Lung microvascular endothelial cell (primary cell): ENCODE measurements at places on chromosomes 5 and 9.

- no peak for DNase-seq
Observed at GRCh38 chr9:81032030-81032572, 657.2 kb downstream of the TLE1 start.

DNA sequence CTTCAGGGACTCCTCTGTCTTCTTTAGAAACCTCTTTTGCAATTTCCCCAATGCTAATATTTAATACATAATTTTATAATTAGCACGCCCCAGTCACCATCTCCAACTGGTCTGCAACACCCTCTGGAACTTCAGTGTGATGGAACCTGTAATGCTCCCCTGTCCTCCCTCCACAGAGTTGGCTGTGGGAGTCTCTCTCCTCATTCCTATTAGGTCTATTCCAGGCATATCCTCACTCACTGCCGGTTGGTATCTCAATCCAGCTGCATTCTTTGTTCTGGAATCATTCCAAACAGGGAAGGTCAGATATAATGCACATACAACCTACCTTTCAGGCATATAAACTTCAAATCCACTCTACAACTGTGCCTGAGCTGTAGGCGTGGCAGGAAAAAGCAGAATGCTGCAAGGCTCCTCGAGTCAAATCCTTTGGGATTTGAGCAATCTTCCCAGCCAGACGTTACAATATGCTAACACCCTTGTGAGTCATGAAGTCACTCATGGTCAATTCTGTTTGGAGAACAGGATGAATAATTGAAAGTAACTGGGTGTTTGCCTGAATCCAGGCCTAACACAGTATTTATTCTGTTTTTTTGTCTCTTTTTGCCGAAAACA, 293.8 kb downstream of the CWC27 start:
- DNase-seq = peak; percentile 88

DNA sequence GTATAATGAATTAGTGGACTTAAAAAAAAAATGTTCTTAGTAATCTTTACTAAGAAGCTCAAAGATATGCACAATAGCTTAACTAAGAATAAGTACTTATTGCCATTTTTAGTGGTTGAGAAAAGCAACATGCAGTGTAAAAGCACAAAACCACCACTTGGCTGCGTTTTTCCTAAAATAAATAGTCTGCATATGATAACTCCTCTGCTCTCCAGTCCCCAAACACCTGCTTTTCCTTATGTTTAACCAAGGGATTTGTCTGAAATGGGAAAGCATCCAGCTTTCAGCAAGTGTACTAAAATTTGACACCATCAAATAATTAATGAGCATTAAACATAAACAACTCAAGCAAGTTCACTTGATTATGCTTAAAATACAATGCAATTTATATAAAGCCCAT, 41.4 kb downstream of the PSIP1 start:
- no peak for DNase-seq

DNA sequence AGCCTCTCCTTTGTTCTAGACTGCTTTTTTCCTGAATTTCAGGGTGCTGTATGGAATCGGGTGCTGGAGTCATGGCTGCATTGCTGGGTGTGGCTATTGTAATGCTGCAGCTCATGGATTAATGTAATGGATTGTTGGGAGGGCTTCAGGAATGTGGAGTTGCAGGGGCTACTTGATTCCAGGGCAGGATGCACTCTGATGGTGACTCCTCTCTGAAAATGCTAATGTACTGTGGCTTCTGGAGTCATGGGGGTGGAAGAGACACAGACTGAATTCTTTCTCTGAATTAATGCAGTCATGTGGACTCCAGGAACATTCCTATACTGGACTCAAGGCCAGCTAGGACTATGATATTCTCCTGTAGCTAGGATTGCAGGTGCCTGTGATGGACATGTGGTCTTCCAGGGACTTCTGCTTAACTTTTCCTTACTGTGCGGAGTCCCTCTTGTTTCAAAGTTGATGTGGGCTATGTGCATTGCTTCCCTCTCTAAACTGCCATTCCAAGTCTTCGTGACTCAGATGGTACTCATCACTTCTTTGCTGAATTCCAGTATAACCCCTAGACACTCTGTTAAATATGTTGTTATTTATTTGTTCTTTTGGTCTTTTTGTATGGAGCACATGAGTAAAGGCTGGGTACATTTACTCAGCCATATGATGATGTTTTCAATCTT, 396.2 kb downstream of the KCTD16 start:
- DNase-seq = no peak

DNA sequence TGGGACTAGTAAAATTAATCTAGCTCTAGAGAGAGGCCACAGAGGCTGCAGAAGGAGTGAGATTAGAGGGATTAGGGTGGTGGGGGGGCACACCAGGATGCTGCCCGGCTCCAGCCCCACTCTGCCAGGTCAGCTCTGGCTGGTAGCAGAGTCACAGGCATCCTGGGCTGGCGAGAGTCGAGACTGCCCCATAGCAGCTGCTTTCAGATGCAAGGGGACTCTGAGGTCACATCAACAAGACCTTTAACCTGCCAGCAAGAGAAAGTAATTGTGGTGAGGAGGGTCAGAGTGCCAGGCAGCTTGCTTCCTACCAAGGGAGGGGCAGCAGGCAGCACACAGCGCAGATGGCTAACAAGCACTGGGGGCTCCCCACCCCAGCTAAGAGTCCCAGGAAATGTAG, 7.5 kb downstream of the EPB41L4B start:
- DNase-seq = no peak

GRCh38 chr5:74952406-74952805, 86.2 kb upstream of the FAM169A start:
- DNase-seq = no peak

DNA sequence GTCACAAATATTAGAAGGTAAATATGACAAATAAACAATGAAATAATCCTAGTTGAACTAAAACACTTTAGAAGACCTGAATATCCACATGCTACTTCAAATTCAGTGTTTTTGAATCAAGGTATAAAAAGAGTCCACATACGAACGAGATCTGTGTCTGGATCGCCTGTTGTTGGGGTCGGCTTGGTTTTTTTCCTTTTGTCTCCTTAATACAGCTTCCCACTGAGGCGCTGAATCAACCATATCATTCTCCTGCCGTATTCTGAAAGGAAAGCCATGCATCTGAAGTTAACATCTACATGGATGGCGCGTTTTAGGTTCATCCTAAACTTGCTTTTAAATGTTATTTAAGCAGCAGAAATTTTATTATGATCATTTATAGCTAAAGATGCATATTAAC, 235.2 kb downstream of the EPB41L4A start:
- no peak for DNase-seq

GRCh38 chr5:115639377-115639776, 13.5 kb upstream of the TMED7 start:
- no peak for DNase-seq

DNA sequence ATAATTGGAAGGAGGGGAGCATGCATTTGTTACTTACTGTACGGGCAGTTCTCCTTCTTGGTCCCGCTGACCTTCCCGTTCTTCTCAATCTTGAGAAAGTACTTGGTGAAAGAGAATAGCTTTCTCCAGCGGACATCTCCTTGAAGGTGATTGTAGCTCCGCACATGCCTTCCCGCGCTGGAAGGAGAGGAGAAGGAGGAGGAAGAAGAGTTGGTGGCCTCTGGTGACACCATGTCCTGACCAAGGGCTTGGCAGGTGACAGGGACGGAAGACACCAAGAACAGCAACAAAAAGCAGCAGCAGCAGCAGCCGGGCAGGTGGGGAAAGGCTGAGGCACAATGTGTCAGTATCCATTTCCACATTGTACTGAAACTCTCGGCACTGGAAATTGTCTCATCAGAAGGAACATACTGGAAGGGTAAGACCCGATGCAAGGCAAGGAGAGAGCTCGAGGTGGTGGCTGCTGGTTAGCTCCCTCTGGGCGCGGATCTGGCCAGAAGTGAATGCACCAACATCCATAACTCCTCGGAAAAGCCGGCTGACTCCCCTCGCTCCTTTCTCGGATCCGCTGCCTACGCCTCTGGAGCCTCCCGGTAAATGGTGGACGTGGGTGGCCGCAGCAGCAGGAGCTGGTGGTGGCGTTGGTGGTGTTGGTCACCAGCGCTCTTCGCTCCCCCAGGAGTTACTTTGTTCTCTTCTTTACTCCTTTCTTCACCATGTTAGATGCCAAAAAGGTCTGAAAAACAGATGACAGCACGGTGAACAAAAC, 715 bp downstream of the FGF10 start:
- DNase-seq = no peak
